NCI-H774 (cell line): ENCODE measurements at places on chromosomes 16 and 17.

DNA sequence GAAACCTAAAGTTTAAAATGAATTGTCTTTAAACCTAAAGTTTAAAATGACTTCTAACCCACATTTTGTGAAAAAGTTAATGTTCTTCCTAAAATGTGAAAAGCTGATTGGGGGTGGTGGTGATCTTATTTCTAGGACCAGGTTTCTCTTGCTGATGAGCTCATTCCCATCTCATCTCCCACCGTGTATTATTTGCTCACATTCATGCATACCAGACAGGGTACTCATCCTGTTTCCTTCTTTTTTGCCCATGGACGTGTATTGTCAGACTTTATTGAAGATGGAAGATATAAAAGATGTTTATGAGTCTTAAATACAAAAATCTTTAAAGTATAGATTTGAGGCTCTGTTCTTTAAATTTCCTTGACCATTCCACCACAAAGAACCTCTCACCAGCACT is 70.1 kb upstream of the MPHOSPH6 start:
- no peak for DNase-seq

GRCh38 chr16:77076839-77077238 is 114.2 kb upstream of the MON1B start:
- no peak for DNase-seq

DNA sequence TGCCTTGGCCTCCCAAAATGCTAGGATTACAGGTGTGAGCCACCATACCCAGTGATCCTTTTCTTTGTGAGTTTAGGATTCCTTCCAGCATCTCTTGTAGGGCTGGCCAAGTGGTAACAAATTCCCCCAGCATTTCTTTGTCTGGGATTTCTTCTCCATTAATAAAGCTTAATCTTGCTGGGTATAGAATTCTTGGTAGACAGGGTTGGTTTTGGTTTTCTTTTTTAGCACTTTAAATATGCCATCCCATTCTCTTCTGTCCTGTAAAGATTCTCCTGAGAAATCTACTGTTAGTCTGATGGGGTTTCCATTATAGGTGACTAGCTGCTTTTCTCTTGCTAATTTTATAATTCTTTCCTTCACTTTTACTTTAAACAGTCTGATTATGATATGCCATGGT is 173.0 kb upstream of the TOM1L1 start:
- DNase-seq: no peak

- DNase-seq: no peak
Measured at GRCh38 chr17:75565066-75565465, 22.5 kb upstream of the MYO15B start.

- DNase-seq: no peak
Measured at GRCh38 chr16:60170196-60170595, 1436.1 kb upstream of the GOT2 start.

DNA sequence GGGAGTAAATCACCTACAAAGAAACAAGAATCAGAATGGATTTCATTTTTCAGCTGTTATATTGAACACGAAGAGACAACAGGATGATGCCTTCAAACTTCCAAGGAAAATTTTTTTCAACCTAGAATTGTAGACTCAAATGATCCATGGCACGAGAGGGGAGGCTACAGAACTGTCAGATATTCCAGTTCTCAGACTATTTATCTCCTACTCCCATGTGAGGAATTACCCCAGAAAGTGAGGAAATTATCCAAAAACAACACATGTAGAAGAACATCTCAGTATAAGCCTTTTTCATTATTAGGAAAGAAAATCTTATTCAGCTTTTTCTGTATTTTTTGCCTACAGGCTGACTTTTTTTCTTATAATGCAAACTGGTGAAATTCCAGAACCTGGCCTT is 5.5 kb upstream of the ASGR2 start:
- no peak for DNase-seq

DNA sequence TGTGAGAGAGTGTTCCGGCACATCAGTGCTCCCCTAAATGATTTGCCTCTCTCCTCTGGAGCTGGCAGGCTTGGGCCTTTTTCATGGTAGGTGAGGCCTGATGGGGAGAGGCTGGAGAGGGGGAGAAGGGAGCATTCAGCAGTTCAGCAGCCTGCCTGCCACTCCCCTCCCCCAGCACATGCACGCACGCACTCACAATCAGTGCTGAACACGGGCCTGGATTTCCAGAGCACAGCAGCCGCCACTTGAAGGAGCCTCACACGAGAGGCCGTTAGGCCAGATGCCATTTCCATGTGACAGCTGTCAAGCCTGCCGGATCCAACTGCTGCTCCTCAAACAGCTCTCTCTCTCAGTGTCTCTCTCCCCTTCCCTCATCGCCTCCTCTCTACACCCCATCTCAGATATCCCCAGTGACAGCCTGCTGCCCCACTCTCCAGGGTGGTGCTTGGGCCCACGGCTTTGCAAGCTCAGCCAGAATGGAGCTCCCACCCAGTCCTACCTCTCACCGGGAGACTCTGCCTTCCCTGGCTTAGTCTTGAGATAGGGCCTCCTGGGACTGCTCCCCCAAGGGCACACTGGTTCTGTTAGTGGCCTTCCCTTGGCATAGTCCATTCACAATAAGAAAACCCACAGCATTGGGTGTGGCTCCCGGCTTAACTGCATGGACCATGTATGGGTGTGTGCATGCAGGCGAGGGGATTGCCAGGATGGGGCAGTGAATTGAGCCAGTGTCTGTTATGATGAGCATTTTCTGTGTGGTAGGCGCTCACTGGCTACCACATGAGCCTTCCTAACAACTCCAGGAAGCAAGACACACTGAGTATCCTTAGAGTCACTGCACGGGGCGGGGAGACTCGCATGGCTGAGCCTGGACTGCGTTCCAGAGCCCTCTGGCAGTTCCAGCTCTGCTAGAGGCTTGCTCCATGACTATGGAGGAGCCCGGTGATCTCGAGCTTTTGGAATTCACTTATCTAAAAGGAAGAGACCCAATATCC is 226.2 kb downstream of the CCDC182 start:
- DNase-seq: peak; percentile 37

GRCh38 chr16:71628810-71629209 is 2.8 kb downstream of the MARVELD3 start:
- DNase-seq: no peak

DNA sequence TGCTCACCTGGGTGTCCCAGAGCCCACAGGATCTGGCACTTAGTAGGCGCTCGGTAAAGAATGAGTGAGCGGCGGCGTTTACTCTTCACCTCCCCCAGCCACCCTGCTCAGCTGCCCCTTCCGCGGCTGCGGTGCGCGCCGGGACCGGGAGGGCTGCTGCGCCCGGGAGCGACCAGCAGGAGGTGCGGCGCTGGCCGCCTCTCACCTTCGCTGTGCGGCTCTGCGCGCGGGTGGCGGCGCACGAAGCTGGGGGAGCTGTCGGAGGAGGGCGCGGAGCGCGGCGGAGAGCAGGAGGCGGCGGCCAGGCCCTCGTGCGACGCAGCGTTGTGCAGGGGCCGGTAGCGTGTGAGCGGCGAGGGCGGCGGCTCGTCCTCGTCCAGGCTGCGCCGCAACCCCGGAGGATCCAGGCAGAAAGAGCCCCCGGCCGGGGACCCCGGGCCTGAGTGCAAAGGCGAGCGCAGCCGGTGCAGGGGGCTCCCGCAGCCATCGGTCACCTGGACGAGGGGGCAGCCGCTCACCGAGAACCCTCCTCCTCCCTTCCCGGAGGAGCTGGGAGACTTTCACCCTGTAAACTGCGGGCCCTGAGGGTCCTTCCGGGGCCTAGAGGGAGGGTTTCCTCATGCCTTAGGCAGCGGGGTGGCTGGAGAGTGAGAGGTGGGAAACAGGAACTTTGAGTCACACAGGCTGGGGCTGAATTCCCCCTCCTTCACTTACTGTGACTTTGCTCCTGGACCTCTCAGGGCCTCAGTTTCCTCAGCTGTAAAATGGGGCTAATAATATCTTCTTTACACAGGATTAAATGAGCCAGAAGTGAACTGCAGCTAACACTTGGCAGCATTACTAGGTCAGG is 12.5 kb downstream of the SAMD14 start:
- peak; percentile 84 for DNase-seq

GRCh38 chr17:75925912-75926311 is 14.9 kb downstream of the FBF1 start:
- no peak for DNase-seq

GRCh38 chr17:41777574-41778188 is 8.8 kb downstream of the JUP start:
- peak; percentile 89 for DNase-seq

DNA sequence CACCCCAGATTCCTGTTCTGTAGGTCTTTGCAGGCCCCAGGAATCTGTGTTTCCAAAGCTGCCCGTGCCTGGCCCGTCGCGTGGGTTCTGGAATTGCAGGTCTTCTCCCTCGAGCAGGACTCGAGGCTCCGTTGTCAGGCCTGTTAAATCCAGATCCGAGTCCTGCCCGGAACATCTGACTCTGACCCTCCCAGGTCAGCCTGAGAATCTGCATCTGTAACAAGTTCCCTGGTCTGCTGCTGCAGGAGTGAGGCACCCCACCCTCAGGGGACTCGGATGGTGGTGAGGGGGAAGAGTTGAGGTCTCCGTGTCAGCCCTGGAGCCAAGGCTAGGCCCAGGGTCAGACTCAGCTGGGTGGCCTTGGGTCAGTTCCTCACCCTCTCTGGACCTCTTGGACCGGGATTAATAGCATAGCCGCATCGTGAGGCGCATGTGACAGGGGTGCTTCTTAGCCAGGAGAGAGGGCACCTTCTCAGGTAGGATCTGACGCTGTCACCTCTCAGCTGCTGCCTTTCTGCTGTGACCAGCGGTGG is 8.8 kb downstream of the SPIRE2 start:
- no peak for DNase-seq

DNA sequence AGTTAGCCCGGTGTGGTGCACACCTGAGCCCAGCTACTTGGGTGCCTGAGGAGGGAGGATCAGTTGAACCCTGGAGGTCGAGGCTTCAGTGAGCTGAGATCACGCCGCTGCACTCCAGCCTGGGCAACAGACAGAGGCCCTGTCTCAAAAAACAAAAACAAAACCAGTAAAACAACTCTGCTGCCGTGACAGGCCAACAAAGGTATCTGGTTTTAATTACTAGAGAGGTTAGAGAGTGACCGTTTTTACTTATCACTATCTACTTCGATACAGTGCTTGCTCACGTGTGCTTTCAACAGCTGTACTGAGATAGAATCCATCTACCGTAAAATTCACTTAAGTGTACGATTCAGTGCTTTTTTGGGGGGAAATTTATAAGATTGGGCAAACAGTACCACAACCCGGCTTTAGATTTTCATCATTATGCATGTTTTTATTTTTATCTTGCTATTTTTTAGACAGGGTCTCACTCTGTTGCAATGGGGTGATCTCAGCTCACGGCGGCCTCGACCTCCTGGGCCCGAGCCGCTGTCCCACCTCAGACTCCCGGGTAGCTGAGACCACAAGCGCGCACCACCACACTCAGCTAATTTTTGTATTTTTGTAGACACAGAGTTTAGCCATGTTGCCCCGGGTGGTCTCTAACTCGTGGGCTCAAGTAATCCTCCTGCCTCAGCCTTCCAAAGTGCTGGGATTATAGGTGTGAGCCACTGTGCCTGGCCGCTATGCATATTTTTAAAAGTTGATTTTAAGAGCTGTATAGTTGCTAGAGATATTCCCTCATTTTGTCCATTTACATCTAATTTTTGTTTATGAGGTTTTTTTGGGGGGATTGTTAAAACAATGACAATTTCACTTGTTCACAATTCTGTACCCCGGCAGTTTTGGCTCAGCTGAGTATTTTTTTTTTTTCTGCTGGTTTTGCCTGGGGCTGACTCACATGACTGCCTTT is 30.9 kb downstream of the SERPINF1 start:
- DNase-seq: no peak

DNA sequence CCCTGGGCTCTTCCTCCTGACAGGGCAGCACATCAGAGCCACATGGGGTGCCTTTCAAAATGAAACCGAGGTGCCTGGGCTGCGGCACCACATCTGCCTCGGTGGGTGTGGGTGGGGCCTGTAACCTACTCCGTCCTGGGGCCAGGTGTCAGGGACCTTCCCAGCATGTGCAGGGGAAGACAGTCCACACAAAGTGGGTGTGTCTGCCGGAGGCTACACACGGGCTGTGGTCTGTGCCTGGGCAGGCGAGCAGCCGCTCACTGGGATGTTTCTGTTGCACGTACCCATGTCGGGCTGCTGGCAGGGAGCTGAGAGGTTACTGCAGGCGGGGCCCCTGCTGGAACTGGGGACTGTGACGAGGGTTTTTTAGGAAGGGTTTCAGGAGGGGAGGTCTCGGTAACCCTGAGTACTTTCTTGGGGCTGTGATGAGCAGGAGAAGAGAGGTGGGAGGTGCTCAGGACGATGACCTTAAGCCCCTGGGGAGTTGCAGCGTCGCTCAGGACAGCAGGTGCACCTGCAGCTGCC is 351.2 kb downstream of the SEC14L1 start:
- DNase-seq: no peak

DNA sequence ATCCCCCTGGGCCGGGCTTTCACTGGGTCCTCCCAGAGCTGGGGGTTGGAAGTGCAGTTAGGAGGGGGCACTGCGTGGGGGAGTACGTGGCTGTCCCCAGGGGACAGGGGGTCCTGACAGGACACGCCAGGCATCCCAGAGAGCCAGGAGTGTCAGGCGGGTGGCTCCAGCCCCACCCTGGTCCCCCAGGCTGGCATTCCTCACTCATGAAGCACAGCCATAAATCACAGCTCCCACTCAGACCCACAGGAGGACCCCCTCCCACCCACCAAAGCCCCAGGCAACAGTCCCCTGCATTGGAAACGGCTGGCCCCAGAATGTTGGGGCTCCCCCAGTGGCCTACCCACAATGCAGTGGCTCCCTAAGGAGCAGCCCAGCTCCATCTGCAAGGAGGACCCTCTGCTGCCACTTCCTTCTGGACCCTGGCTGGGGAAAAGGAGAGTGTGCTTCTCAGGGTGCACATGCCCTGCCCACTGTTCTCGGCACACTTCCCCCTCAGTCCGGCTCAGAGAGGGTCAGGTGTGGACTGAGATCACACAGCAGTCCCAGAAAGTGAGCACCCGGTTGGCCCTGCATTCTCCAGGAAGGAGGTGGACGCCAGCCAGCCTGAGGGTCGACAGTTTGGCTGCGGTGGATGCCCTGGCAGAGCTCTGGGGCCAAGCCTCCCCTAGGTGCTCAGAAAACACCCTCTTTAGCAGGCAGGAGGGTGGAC is 7.3 kb upstream of the FOXN1 start:
- no peak for DNase-seq

GRCh38 chr17:70675070-70675590 is 505.8 kb downstream of the KCNJ2 start:
- DNase-seq: no peak

DNA sequence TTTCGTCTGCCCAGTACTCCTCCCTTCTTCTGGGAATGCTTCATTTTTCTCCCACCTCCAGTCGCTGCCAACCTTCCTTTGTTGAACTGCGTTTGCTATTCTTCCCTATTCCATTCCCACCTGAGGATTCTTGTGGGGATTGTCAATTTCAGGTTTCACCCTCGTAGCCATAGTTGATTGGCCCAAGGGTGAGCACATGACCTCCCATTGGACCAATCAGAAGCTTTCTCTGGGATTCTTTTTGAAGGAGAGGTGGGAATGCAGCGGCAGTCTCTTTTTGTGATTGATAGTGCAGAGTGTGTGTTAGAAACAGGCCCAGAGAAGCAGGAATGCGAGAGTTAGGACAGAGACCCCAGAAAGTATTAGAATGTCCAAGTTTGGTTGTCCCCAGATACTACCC is 49.1 kb upstream of the GPRC5B start:
- DNase-seq: no peak

- DNase-seq: no peak
Measured at GRCh38 chr17:80855196-80855947, 136.3 kb upstream of the CHMP6 start.

- DNase-seq: no peak
Measured at GRCh38 chr17:68320943-68321555, 29.8 kb downstream of the ARSG start.

GRCh38 chr17:18041776-18042175 is 2.6 kb downstream of the GID4 start:
- no peak for DNase-seq
